Mesendoderm (in vitro differentiated cells): ENCODE measurements at places on chromosomes 12 and 14.

- DNase-seq: no peak
Measured at GRCh38 chr12:27981874-27982273, 9.3 kb upstream of the PTHLH start.

GRCh38 chr12:64304571-64304970, 82.5 kb upstream of the KICS2 start:
- no peak for DNase-seq

- peak; percentile 75 for DNase-seq
Measured at GRCh38 chr14:92637228-92637627, 111.2 kb downstream of the LGMN start.

DNA sequence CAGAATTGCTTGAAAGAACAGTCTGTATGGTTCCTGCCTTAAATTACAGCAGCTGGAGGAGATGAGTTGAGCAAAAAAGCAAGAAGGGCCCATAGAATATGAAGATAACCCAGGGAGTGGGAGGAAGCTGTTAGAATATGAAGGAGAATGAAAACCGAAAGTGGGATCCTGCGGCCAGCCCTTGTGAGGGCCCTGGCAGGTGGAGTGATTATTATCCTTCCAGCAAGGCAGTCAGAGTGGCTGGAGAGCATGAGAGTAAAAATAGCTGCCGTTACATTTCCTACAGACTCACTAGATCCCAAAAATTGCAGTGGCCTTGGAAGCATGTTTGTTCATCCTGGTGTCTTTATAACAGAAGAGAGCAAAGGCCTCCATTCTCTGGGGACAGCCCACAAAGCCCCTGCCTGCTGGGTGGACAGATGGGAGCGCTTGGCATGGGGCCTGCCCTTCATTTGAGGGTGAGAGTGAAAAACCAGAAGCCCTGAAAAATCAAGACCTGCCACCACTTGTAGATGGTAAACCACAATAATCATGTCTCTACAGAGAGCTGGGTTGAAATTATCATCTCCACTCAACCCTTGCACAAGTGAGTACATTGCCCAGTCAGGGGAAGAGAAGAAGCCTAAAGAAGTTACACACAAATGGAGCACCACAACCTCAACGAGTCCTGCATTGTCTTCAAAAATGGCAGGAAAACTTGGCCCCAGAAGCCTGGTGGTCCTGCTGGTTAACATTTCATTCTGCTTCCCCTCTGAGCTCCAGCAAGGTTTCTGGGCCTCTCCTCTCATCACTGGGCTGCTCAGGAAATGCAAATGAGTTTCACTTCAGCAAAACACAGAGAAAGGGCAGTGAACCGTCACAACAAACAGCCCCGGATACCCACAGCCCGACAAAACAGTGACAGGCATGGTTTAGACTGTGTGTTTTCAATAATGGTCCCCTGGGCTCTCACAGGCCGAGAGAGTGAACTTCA, 20.5 kb downstream of the ZDHHC22 start:
- no peak for DNase-seq

- peak; percentile 69 for DNase-seq
Measured at GRCh38 chr12:67943141-67943892, 45.9 kb upstream of the IFNG-AS1 start.

DNA sequence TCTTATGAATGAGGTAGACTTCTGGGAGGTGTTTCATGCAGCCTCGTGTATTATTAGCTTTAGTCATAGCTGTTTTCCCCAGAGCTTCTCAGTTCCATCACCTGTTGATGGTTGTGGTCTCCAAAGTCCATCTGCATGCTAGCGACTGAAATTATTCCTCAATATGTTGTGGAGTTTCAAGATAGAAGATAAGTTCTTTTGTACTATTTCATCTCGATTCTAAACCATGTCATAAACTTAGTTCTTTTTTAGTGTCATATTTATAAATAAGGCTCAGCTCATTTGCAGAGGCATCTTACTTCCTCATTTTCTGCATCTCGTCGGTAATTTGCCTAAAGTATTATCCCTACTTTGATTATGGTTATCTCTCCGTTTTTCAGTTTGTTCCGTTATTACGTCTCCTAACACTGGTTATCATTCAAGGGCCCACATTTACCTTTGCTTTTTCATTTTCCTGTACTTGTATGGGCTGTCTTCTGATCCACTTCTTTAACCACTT, 119.1 kb downstream of the ITPR2 start:
- DNase-seq: no peak

DNA sequence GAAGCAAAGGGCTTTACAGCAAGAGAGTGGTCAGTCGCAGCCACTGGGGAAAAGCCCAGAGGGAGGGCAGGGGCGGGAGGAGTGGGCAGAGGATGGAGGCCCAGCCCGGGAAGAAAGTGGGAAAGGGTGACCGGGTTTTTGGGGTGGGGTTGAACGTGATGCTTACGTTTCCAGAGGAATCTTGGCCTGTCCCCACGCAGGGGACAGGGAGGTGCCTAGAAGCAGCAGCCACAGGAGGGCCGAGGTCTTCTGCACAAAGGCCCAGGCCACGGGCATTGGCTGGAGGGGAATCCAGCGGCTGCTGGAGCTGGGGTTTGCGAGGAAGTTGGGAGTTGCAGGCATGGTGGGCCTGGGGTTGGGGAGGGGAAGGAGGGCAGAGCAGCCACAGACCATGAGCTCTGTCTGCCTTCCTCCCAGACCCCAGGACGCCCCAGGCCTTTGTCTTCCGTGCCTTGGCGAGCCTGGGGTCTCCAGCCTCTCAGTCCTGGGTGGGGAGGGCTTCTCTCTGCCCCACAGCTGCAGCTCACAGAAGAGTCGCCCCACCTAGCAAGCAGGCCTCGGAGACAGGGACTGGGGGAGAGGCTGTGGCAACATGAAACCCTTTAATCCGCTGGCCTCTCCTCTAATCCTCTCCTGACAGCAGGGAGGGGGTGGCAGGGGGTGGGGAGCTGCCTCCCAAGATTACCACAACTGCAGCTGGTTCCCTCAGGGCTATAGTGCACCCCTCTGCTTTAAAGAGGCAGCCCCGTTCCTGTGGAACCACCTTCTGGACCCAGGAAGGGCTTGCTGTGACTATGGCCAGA, at the start of gene CACNA2D4:
Gene CACNA2D4, minus strand, starts transcription at position 572 of the 803 bp plus-strand sequence. Its CDS starts 179 bp downstream, at position 393.
- no peak for DNase-seq

- DNase-seq: no peak
Measured at GRCh38 chr14:100072783-100073346, 7.6 kb downstream of the EVL start.

DNA sequence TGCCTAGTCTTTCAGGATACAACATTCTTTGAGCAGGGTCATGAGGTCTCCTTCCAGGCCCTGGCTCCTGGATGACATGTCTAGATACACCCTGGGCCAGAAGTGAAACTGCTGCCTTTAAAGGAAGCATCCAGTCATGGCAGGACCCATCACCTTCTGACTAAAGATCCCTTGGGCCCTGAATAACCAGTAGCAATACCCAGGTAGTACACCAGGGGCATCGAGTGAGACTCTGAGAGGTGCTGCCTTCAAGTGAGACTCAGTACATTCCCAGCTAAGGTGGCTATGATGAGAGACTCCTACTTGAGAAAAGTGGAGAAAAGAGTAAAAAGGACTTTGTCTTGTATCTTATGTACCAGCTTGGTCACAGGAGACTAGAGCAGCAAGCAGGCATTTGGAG, 23.5 kb downstream of the OR6C68 start:
- DNase-seq: peak; percentile 8

DNA sequence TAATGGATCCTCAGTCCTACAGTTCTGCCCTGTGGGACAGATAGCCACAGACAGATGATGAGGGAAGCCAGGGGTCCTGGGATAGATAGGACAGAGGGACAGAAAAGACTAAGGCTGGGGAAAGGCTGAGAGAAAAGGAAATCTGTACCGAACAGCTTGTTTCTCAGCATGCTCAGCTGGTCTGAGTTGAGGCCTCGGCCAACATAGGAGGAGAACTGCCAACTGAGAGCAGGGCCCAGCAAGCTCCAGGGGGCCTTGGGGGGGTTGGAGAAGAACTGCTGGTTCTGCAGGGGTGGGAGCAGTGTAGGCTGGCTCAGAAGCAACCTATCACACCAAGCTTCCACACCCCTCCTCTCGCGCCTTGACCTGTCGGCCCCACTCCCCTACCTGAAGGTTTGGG, 10.1 kb downstream of the IL23A start:
- DNase-seq: no peak

- DNase-seq: peak; percentile 75
Measured at GRCh38 chr14:59360923-59361794, 104.0 kb downstream of the GPR135 start.

GRCh38 chr12:25074954-25075353, 120.0 kb downstream of the DNAI7 start:
- DNase-seq: no peak

- DNase-seq: peak; percentile 69
Measured at GRCh38 chr14:57526942-57527341, 33.3 kb upstream of the CCDC198 start.

DNA sequence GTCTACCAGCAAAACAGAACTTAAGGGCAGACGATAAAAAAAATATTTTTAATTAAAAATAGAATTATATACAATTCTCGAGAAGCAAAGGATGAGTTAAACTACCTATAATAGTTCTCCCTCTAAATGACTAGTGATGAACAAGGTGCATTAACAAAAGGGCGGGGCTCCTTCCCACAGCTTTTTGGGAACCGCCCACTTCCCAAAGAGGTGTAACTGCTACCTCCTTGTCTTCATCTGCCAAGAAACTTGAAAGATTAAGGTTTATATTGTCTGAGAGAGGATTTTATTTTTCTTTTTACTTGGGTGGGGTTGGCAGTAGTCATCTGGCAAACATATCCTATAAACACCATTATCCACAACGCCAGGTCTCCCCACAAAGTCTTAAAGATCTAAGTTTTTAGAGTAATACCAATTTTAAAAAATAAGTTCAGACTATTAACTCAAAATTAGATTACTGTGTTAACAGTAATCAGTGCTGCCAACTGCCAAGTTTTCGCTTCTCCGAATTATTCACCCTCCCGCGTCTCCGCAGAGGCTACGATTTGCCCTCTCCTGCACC, 938 bp downstream of the RALGAPA1 start:
- peak; percentile 57 for DNase-seq

DNA sequence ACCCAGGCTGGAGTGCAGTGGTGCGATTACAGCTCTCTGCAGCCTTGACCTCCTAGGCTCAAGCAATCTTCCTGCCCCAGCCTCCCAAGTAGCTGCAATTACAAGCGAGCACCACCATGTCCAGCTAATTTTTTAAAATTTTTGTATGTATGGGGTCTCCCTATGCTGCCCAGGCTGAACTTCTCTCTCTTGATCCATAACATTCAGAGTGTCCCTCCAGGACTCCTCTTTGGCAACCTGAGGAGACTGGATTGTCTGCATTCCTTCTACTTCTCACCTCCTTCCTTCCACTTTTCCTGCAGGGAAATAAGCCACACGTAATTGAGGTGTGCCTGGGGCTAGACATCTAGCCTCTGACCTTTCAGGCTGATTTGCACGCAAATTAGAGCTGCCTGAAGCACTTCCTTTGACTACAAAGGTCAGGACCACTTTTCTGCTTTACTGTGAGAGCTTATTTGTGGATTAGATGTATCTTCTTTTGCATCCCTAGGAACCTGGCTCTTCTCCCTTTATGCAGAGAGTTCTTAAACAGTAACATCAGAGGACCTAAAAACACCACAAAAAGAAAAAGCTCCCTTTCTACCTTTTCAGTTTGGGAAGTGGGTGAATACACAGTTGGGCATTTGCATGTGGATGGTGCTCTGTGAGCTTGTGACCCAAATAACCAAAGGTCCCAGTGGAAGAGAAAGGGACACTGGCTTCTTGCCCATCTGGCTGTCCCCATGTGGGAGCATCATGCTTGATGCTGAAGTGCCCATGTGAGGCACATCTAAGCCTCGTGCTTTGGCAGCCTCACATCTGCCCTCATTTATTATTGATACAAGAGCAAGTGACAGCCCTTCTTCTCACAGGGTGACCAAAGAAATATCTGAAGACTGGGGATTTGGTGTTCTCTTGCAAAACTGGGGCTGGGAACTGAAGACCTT, 33.5 kb downstream of the PYGL start:
- DNase-seq: peak; percentile 96

- no peak for DNase-seq
Measured at GRCh38 chr14:22399776-22400175, 189.2 kb downstream of the DAD1 start.

DNA sequence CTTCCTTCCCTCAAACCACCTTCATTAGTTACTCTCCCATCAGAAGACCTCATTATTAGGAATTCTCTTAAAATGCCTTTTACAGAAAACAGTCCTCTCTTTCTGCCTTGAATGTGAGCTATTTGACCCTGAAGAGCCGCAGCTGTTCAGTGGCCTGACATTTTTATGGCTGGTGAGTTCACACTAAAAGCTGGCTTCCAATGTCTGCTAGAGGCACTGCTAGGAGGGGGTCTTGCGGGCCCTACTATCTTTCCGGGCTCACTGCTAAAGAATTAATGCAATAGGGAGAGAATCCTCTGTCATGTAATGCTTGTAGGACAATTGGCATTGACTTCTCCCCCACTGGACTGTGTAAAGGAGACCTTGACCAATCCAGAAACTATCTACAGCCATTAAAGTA, 87.7 kb downstream of the GPR135 start:
- DNase-seq: no peak

DNA sequence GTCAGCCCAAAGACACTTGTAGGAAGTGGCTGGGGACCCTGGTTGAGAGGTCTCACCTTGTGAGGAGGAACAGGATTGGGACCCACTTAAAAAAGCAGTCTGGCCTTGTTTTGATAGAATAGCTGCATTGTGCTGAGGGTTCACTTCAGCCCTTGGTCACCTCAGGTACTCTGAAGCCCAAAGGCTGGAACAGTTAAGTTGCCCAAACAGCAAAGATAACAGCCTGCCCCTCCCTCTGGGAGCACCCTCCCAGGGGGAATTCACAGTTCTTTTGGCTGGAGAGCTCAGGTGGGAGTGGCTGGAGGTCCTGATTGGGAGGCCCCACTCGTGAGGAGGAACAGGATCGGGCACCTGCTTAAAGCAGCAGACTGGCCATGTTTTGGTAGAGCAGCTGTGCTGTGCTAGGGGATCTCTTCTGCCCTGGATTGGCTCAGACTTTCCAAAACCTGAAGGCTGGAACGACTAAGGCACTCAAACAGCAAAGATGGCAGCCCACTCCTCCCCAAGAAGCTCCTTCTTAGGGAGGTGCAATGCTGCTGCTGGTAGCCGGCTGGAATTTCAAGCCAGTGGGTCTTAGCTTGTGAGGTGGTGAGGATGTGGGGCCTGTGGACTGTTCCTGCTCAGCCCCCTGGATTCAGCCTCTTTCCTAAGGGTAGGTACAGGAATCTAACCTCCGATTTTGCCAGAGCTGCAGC, 143.8 kb upstream of the SLC38A2 start:
- no peak for DNase-seq

- no peak for DNase-seq
Measured at GRCh38 chr12:123559468-123559867, 24.9 kb upstream of the TMED2 start.

DNA sequence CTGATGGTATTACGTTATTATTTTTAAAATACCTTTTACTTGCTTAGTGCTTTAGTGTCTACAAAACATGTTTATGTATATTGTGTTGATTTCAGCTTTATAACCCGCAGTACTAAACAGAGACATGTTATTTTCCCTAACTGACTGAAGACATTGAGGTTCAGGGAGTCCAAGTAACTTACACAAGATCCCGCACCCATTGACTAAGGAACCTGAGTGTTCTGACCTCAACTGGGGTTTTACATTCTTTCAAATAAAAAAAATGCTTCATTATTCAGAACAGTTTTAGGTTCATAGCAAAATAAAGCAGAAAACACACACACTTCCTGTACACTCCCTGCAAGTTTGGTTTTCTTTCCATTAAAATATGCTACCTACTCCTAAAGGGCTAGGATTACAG, 60.4 kb upstream of the METAP2 start:
- no peak for DNase-seq

- no peak for DNase-seq
Measured at GRCh38 chr14:65880507-65880906, 468.0 kb downstream of the FUT8 start.

- DNase-seq: no peak
Measured at GRCh38 chr12:75634244-75635222, 123.1 kb upstream of the KRR1 start.
